ENCODE measurements at places on chromosomes 6 and 20.

GRCh38 chr6:25138934-25139415, 140.2 kb upstream of the CARMIL1 start:
- no peak for DNase-seq

DNA sequence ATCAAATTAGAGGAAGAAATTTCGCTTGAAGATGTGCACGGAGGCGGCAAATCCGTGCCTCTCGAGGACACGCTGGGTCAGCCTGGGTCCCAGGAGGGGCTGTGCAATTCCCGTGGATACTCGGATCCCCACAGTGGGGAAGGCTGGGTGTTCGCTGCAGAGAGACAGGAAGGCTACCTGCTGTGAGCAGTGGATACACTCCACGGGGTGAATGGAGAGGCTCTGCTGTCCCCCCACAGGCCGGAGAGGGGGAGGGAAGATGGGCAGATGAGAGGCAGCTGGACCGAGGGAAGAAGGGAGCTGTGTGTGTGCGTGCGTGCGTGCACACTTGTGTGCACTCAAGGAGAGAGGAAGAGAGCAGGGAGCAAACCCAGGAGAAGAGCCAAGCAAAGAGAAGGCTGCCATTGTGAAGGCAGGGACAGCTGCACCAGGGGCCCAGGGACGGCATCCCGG, 57.3 kb downstream of the SULF2 start:
- DNase-seq = no peak

DNA sequence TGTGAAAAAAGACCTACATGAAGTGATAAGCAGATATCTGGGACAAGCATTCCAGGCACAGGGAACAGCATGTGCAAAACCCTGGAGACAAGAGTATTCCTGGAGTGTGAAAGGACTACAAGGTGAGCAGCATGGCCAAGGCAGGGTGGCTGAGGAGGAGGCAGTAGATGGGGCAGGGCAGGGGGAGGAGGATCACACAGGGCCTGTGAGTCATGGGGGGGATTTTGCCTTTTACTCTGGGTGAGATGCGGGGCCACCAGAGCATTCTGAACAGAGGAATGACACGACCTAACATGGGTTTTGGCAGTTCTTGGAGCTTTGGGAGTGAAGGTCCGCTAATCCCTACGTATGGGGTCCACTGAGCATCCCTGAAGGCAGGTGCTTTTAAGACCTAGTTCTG, 69.8 kb upstream of the CCN6 start:
- peak; percentile 29 for DNase-seq

GRCh38 chr6:12071064-12071615, 59.0 kb downstream of the HIVEP1 start:
- no peak for DNase-seq

DNA sequence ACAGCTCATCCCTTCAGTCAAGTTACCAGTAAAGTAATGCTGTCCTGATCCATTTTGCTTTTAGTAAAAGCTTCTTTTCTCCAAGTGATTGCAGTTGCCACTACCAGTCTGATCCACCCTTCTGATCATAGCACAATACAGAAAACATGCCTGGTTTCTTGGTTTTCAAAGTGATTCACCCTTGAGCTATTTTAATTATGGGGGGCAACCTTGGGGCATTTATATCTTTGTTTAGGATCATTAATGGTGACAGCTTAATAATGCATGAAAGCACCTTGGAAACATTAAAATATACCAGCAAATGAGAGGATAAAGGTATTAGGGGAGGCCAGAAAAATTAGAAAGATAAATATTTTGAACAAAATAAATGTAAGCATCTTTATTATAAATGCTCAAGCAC, 38.4 kb downstream of the LRRC1 start:
- no peak for DNase-seq

- no peak for DNase-seq
Measured at GRCh38 chr6:119535332-119535731, 185.8 kb upstream of the MAN1A1 start.

DNA sequence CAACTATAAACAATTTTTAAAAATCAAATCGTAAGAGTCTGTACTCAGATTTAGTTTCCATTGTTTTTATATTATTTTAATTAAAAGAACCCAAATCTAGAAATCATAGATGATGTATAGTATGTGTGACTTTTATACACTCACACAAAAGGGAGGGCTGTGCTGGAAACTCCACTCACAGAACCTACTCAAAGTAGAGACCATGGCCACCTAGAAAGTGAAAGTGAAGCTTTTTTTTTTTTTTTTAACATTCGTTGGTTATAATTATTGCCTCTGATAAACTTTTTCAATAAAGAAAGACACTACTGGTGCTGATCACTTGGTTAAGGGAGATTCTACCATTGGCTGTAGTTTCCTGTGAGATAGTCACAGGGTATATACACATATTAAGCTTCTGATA, 37.9 kb upstream of the PRL start:
- DNase-seq = no peak

DNA sequence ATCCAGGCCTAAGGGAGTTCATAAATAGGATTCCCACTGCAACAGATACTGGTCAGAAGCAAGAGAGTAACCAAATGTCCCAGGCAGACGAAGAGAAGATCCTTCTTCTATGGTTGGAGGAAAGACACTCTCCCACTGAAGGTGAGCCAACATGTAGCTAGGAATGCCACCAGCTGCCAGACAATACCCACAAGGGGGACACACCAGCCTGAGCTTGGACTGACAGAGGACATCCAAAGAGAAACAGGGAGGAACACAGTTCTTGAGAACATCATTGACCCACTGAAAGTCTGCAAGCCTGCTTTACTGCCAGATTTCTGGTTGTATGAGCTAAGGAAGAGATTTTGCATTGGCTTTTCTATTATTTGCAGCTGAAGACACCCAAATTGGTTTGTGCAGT, 80.1 kb downstream of the PXDC1 start:
- DNase-seq = no peak

- no peak for DNase-seq
Measured at GRCh38 chr6:64861039-64861651, 845.9 kb downstream of the EYS start.

GRCh38 chr20:652615-653109, 338 bp downstream of the SRXN1 start:
- no peak for DNase-seq

DNA sequence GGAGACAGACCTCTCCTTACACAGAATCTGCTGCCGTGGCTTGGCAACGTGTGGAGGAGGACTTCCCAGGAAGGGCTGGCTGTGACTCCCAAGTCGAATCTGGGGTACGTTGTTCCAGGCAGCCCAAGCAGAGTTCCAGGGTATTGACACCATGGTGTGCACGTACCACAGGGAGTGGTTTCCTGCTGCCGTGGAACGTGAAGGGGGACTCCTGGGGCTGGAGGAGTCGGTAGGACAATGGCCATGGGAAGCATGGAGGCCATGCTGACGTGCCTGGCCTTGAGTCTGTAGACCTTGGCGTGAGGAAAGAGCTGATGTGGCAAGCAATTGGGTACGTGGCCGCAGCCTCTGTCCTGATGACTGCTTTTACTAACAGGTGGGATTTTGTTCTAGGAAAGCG, 119.3 kb downstream of the TULP4 start:
- no peak for DNase-seq

Measured in stimulated activated CD8-positive, alpha-beta memory T cell treated with anti-CD3 and anti-CD28 coated beads, Interleukin-7, amount 100 ng/mL, for 4 hours (primary cell).